A549 treated with dexamethasone at 1 μM for 4 hours (cell line): ENCODE measurements at places on chromosomes 7 and 10. TPM values are rescaled to one million over a fixed set of nuclear protein-coding genes. Genes with fewer than 3 reads are reported as not detected.

ANXA8L1 gene
- 97.3 to 134 TPM (median 106 TPM) in 5 replicates for total RNA-seq

SPDYE5 gene
- total RNA-seq, result not detected in 5 replicates

DDX21 gene
- 127 to 165 TPM (median 144 TPM) in 5 replicates for total RNA-seq

PRLHR gene
- 0.01 TPM in 1 of 5 replicates, not detected in the others for total RNA-seq

HOXA9 gene
- 0.39 to 0.80 TPM (median 0.52 TPM) in 5 replicates for total RNA-seq

EBLN1 gene
- total RNA-seq, result 0.07 to 0.18 TPM (median 0.11 TPM) in 3 of 5 replicates, not detected in the others

NCF1 gene
- total RNA-seq, result 0.11 to 0.43 TPM (median 0.21 TPM) in 5 replicates

TNRC18 gene
- total RNA-seq, result 42.4 to 62.3 TPM (median 57.1 TPM) in 5 replicates

FAM25A gene
- not detected in 5 replicates for total RNA-seq

FAM25C gene
- 0.57 to 4.1 TPM (median 2.0 TPM) in 4 of 5 replicates, not detected in the other for total RNA-seq

DENND2A gene
- total RNA-seq, result 0.59 to 1.1 TPM (median 0.78 TPM) in 5 replicates

UCN3 gene
- not detected in 5 replicates for total RNA-seq

GJD4 gene
- 0.05 to 0.06 TPM in 2 of 5 replicates, not detected in the others for total RNA-seq

OGDHL gene
- 0.41 to 0.60 TPM (median 0.50 TPM) in 5 replicates for total RNA-seq

PLXDC2 gene
- total RNA-seq, result 0.01 to 0.04 TPM (median 0.03 TPM) in 4 of 5 replicates, not detected in the other

FAM25G gene
- total RNA-seq, result 0.83 to 0.92 TPM in 2 of 5 replicates, not detected in the others

GLI3 gene
- total RNA-seq, result 0.05 to 0.45 TPM (median 0.19 TPM) in 5 replicates

PLAU gene
- total RNA-seq, result 79.7 to 99.9 TPM (median 88.7 TPM) in 5 replicates

IKZF1 gene
- total RNA-seq, result not detected in 5 replicates

AMPH gene
- total RNA-seq, result 0.04 to 0.27 TPM (median 0.12 TPM) in 5 replicates

APBB1IP gene
- total RNA-seq, result 5.0 to 6.1 TPM (median 5.6 TPM) in 5 replicates
